ENCODE measurements at places on chromosomes 13 and 19.

DNA sequence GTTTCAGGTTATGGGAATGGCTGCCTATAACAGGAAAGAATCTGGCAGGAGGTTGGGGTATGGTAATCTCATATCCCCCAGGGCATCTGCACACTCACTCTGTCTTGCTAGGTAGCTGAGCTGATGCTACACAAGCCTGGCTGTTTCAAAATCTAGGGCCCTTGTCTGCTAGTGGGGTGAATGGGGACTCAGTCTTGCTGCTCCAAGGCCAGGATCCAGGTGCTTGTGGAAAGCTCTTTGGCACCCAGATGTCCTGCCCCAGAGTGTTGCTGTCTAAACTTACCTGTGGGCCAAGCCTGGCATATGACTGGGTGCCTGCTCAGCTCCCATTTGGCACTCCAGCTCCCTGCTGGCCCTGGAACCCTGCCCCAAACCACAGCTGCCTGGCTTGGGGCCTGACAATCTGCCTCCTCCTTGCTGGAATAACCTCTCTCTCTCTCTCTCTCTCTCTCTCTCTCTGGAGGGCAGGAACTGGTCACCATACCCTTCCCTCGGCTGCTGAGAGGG, 158.1 kb upstream of the TSC22D1 start:
- DNase-seq: no peak

DNA sequence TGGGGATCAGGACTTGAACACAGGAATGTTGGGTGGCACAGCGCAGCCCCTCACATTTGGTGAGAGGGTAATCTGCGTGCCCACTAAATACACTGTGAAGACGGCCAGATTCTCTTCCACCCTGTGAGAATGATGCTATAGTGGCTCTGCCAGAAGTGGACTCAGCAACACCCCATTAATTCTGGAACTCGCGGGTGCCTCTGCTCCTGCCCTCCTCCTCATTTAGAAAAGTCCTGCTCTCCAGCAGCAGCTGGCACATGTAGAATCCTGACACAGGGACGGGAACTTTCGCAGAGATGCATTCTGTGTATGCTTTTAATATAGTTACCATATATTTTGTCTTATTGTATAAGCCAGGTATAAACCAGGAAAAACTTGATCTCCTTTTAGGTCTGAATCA, 57.3 kb downstream of the EFNB2 start:
- no peak for DNase-seq

GRCh38 chr19:49689133-49690078, at the start of gene ADM5:
ADM5 (plus strand) TSS chr19:49689594; CDS start chr19:49689838, 244 bp downstream.
- peak; percentile 58 for DNase-seq

- no peak for DNase-seq
These were observed 157.9 kb downstream of the PTPRS start for GRCh38 chr19:5182751-5183150.

GRCh38 chr13:73754727-73755292, 379.4 kb downstream of the KLF12 start:
- DNase-seq: no peak

DNA sequence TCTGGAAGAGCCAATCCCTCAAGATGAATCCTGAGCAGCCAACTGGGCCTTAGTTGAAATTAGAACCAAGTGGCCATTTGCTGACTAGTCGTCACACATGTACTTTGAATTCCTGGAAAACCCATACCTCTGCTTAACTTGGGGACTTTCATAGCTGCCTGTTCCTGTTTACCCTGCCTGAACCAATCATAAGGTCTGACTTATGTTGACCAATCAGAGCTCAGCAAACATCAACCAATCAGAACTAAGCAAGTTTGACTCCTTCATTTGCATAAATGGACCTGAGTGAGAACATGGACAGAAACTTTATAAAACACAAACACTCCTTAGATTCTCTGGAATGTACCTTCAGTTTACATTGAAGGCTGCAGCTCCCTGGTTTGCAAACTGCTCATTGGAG, 50.8 kb downstream of the LATS2 start:
- DNase-seq: no peak

DNA sequence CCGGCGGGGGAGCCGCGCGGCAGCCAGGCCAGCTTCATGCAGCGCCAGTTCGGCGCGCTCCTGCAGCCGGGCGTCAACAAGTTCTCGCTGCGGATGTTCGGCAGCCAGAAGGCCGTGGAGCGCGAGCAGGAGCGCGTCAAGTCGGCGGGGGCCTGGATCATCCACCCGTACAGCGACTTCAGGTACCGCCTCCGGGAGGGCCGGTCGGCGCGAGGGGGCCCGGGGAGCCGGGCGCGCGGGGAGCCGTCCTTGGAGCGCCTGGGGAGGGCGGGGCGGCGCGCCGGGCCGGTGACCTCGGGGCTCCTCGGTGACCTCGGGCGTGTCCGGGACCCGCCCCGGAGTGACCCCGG, 690 bp downstream of the HCN2 start:
- DNase-seq: no peak
